ENCODE measurements at places on chromosomes 7 and 10.

DNA sequence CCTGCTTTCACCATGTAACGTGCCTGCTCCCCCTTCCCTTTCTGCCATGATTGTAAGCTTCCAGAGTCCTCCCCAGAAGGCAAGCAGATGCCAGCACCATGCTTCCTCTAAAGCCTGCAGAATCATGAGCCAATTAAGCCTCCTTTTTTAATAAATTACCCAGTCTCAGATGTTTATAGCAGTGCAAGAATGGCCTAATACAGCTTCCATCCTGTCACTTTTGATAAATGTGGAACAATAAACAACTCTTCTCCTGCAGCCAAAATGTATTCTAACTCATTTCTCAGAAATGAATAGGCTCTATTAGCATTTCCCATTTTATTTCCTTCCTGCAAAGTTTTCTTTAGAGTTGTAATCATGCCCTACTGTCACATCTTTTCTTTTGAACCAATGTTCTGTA lies 43.4 kb downstream of the C7orf25 start:
- no peak for DNase-seq

GRCh38 chr7:82331234-82331633 lies 112.3 kb downstream of the CACNA2D1 start:
- no peak for DNase-seq

DNA sequence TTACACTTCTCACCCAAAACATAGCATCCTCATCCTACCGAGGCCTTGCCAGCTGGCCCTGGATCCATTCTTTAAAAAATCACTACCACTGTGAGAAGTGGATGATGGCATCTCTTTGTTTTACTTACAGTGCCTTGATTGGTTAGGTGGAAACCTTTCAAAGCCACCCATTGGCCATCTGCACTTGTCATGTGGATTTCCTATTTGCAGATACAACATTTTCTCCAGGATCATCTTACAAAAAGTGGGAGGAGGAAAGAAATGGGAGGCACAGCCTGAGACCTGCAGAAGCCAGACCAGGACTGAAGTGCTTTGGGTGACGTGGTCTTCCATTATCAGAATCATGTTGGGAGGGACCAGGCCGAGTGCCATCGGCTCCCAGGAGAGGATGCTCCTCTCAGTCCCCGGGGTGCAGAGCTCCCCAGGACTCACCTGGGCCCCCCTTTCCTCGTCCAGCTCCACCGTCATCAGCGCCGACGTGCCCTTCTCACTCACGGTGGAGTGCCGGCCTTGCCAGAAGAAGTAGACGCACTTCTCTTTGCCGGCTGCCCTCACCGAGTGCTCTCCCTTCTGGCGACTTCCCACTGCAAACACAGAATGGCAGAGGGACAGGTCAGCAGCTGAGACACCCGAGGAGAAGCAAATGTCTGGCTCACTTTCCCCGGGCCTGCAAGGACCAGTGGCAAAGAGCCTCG lies 161.2 kb downstream of the SVIL start:
- DNase-seq, result no peak

DNA sequence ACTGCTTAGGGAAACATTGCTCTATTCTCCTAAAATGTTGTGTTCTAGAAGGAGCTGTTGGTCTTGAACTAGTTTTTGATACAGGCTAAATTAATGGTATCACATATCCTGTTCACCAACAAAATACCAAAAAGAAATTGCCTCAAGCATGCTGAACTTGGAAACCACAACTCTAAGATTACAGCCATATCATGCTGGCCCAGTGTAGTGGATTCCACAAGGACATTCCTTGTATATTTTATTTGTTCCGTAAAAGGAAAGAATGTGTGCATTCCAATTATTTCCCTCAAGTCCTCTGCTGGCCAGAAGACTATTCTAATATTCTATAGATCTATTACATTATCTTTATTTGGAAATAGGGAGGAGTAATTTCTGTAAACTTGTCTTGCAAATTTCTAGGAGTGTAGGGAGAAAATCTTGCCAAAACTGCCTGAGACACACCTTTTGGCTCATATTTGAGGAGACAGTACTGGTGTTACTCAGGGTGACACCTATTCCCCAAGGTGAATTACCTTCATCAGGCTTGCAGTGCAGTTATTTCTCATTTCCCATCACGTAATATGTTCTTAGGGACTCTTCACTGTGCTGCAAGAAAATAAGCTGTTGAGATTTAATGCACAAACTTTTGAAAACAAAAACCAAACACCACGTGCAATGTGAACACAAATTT lies 1.9 kb upstream of the NEBL start:
- DNase-seq, result peak; percentile 27

DNA sequence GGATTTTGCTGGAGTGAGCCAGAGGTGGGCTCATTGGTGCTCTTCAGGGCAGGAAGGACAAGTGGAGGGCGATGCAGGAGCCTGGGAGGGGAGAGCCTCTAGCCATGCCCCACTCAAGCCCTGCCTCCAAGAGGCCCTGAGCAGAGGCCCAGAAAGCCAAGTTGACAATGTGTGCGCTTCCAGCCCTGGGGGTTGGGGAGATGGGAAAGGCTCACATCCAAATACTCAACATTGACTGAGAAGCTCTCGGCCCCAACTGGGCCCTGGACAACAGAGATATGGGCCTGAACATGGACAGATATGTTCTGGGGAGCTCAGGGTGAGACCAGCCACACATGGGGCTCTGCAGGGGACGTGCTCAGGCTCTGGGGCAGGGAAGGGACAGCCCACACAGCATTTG lies 39.0 kb downstream of the FRMPD2 start:
- DNase-seq, result no peak

DNA sequence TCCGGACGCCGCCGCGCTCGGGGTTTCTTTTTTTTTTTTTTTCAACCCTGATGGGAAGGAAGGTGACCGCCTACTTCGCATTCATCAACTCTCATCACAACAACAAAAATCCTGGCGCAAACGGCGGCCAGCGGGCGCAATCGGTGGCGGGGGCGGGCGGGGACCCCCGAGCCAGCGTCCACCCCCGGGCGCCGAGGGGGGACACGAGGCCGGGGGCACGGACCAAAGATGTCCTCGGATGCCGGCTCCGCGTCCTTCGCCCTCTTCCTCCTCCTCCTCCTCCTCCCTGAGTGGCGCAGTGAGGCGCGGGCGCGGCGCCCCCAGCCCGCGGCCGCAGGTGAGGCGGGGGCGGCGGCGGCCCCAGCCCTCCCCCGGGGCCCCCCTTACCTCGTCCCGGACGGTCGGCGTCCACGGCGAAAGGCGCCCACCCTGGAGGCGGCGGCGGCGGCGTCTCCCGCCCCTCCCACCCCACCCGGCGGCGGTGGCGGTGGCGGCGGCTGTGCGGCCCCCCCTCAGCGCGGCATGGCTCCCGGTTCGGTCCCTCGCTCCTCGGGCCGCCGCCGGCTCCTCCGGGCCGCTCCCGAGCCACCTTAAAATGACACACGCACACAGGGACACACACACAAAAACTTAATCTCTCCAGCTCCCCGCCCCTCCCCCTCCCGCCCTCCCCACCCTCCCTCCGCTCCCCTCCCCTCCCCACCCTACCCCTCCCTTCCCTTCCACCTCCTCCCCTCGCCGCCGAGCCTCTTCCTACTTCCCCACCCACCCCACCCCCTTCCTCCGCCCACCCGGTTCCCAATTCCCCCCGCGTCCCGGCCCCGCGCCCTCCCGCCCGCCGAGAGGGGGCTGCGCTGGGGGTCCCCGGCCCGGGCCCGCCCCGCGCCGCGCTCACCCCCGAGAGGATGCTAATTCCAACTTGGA lies at the start of gene CTBP2:
CTBP2 (minus strand) TSS at position 632 of the 924 bp plus-strand sequence.
- peak; percentile 87 for DNase-seq

DNA sequence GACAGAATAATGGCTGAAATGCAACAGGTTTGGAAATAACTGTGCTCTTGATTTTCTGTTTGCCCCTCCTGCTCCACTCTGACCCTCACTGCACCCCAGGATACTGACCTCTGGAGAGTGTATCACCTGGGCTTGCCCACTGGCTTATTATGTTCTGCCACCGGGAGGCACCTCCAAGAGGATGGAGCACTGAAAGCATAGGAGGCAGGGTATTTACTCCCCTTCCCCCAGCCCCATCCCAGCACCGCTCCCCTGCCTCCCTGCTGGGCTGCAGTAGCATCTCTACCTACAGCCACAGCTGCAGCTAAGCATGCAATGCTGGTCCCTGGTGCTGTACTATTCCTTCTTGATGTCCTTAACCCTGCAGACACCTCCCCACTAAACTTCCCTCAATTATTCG lies 26.4 kb downstream of the RAB11FIP2 start:
- no peak for DNase-seq

DNA sequence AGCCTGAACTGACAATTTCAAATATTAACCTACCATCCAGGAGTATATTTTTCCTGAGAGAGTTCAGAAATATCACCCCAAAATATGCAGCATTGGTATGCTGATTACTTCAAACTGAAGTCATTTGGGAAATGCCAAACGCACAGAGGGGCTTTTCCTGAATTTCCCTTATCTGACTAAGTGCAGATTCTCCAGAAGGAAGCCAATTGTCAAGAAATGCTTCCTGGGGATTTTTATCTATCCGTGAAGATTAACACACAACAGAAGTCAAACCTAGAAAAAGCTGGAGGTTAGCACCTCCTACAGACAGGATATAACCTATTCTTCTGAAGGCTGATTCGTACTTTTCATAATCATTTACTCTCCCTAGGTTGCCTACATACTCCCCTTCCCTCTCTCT lies 91.0 kb downstream of the AKR1D1 start:
- DNase-seq, result no peak

- no peak for DNase-seq
These were observed 308.3 kb upstream of the KAT6B start for GRCh38 chr10:74518061-74518460.

GRCh38 chr10:63670291-63670898 lies 149.2 kb downstream of the REEP3 start:
- no peak for DNase-seq

DNA sequence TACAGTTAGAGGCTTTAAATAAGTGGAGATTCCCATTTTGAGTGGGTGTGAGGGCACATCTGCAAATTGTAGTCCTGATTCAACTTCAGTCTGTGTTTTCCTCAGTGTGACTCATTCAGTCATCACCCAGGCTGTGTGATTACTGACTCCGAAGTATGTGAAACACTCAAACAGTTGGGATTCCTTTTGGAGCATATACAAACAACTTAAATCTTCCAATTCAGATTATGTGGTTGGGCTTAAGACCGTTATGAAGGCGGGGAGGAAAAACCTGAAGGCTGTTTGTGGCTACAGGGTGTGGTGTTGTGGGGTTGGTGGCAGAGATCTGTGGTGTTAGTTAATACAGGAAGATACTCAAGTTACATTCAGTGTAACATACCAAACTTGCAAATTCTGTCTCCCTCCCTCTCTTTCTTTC lies 259.7 kb upstream of the FERD3L start:
- peak; percentile 68 for DNase-seq

DNA sequence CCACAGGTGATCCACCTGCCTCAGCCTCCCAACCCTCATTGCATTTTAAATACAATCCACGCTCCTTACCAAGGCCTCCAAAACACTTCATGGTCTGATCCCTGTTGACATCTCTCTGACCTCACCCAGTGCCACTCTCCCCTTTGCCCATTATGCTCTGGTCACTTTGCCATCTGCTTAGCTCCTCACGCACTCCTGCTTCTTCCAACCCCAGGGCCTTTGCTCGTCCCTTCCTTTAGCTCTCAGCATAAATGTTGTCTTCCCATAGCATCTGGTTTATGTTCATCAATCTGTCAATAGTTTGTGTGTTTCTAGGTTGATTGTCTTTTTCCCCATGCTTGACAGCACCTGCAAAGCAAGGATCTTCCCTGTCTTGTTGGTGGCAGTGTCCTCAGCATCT lies 14.1 kb downstream of the NPFFR1 start:
- DNase-seq, result no peak

DNA sequence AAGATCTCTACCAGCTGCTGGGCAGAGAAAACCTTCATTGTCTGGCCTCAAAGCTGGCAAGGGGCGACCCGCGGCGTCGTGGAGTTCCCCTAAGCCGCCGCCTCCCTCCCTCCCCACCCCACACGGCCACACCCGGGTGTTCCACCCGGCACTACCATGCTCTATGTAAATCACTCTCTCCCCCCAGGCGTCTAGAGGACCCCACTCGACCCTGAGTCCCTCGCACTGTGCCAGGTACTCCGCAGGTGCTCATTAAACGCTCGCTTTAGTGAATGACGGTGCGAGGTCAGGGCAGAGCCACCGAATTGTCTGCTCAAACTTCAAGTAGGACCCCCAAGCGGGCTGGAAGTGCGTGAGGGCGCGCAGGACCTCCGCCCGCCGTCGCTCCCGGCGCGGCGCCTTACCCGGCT lies 628 bp downstream of the PARP12 start:
- peak; percentile 39 for DNase-seq

DNA sequence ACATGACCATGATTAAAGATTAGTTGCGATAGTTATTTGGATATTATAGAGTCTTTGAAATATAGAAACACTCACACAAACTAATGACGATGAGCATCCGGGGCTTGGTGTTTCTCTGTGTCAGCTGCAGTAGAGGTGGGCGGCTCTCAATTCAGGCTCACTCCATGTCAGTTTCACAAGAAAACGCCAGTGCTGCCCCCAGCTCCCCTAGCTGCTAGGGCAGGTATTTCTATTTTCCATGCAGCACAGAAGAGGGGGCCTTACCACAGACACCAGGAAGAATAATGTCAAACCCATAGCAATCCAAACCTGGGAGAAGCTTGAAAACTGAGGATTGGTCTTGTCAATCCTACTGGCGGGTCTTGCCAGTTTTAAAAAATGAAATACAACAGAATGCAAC lies 197.1 kb downstream of the PHTF2 start:
- no peak for DNase-seq

- no peak for DNase-seq
These were observed 254.9 kb upstream of the PHF14 start for GRCh38 chr7:10718768-10719167.

- DNase-seq, result peak; percentile 56
These were observed 6.3 kb downstream of the ABCC2 start for GRCh38 chr10:99788598-99789256.

DNA sequence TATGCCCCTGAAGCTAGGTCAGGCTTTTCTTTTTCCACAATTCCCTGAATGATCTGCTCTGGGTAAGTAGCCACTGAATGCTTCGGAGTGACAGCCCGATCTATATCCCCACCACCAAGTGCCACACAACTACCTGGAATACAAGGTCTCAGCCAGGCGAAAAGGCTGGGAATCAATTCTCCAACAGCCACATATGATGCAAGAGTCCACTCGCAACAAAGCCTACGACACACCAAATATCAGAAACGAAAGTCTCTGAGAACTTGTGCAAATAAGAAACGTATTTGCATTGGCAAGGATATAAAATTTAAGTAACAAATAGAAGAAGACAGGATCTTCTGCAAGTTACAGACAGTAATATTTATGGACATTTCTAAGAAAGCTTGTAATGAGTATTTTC lies 5.7 kb downstream of the HIPK2 start:
- DNase-seq, result no peak

- DNase-seq, result no peak
These were observed 149.5 kb upstream of the LRGUK start for GRCh38 chr7:133977409-133978274.

DNA sequence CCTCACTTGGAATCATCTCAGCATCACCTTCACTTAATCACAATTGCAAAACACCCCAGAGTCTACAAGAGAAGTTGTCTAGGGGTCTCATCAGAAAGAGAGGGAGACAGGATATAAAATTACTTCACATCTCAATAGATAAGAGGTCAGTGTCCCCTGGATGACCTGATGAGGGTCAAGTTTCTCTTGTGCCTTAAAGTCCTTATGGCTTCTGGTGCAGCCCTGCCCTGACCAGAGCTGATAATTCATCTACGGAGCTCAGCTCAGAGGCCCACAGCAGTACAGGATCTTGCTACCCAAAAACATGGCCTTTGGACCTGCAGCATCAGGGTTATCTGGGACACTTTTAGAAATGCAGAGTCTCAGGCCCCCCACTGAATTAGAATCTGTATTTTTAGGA lies 111.1 kb upstream of the GLI3 start:
- DNase-seq, result no peak

Data from left hindlimb (tissue), 1 donor.